ENCODE measurements at places on chromosomes 5 and 9.
A peak's percentile ranks its signal among the peaks of the same experiment; 100 is the strongest.

- DNase-seq = no peak
Measured at GRCh38 chr5:145236983-145237382, 598.2 kb downstream of the PRELID2 start.

- DNase-seq = no peak
Measured at GRCh38 chr9:104921067-104921741, 6.8 kb downstream of the ABCA1 start.

GRCh38 chr9:125887172-125887571, 140.0 kb downstream of the PBX3 start:
- DNase-seq = no peak

DNA sequence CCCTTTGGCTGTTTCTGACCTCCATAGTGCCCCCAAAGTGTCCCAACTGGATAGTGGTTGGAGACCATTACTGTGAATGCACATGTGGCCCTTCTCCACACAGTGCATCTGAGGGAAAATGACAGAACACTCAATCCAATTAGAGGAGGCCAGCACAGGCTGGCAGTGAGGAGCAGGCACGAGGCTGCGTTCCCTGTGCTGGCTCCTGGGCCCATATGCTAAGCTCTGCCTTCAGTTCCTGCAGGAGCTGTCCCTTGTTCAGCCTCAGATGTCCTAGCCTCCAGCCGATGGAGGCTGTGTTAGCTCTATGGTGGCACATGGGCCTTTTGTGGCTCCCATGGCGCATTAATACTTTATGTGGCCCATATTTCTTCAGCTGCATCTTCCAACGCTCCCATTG, 35.8 kb downstream of the ALG2 start:
- no peak for DNase-seq

DNA sequence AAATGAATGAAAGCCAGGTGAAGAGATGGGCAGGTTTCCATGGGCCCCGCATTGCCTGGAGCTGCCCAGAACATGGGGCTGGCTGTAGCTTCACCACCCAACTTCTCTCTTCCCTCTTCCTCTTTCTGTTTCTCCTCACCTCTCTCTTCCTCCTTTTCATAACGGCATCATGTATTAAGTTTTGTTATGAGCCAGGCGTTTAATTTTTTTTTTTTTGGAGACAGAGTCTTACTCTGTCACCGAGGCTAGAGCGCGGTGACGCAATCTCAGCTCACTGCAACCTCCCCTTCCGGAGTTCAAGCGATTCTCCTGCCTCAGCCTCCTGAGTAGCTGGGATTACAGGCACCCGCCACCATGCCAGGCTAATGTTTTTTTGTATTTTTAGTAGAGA, 13.0 kb upstream of the SPINK4 start:
- DNase-seq = no peak

GRCh38 chr5:131991593-131992324, 19.7 kb downstream of the ACSL6 start:
- DNase-seq = no peak

GRCh38 chr5:22911019-22911418, 57.9 kb upstream of the CDH12 start:
- no peak for DNase-seq

- no peak for DNase-seq
Measured at GRCh38 chr5:74337984-74338310, 302.6 kb downstream of the ENC1 start.

DNA sequence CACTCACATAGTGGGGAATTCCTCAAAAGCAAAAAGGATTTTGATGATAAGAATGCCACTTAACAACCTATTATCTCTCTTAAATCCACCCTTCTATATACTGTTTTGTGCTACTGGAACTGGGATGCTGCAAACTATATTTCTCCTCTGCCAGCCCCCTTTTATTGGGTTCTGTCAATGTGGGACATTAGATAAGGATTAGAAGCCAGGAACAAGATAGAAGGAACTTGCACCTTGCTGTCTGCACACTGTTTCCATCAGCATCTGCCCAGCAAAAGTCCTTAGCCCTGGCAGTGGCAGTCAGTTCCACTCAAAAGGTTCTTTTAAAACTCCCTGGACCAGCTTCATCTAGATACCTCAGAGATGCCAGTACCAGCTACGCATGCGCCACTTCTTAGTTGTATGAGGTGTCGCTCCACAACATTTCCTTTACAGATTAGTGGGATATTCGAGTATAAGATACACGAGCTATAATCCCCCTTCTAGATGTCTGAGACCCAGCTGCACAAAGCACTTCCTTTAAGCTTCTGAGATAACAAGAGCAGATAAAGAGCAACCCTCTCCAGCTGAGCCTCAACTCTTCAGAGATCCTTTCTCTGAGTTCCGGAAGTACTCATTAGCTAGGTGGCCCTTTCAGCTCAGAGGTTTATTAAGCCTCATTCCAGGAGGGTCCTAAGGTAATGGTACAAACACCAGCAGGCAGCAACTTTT, 45.3 kb downstream of the CERT1 start:
- DNase-seq = no peak

- no peak for DNase-seq
Measured at GRCh38 chr5:158970569-158971014, 129.1 kb downstream of the EBF1 start.

- DNase-seq = no peak
Measured at GRCh38 chr5:68872088-68872839, 221.6 kb upstream of the SLC30A5 start.

DNA sequence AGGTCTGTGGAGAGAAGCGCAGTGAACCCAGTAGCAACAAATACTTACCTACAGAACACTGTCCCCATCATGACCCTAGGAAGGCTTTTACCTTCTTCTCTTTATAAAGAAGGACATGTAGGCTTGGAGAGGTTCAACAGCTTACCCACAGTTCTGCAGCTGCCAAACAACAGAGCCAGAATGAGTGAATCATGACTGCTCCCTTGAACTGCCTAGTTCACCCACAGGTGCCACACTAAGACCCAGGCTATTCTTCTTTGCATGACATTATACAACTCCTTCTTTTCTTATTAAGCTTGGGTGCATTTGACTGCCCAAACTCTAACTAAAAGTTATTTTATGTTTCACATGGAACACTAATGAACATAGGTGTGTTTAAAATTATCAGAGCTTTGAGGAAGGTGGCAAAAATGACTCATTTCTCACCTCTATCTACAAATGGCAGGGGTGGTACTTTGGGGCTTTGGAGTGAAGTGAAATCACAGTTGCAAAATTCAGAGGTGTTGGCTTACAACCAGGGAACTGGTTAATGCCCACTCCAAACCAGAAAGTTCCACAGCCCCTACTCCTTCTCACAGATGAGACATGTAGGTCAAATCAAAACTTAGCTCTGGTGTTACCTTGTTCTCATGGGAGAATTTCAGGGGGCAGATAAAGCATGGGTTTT, 201.6 kb downstream of the SEMA6A start:
- DNase-seq = no peak

- DNase-seq = no peak
Measured at GRCh38 chr9:116152941-116153764, 438 bp upstream of the PAPPA start.

DNA sequence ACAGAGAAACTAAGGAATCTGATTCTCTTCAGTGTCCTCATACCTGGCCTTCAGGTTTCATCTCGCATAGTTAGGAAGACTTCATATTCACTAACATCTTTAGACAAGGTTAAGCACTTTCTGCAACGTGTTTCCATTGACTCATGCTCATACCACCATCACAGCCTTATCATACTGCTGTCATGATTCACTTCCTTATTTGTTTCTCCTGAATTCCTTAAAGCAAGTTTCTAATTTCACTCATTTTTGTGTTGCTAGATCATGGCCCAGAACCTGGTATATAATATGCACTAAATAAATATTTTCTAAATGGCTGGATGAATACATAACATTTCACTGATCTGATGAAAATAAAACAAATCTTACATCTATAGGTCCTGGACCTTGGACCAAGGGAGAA, 472.9 kb downstream of the PRELID2 start:
- DNase-seq = no peak

DNA sequence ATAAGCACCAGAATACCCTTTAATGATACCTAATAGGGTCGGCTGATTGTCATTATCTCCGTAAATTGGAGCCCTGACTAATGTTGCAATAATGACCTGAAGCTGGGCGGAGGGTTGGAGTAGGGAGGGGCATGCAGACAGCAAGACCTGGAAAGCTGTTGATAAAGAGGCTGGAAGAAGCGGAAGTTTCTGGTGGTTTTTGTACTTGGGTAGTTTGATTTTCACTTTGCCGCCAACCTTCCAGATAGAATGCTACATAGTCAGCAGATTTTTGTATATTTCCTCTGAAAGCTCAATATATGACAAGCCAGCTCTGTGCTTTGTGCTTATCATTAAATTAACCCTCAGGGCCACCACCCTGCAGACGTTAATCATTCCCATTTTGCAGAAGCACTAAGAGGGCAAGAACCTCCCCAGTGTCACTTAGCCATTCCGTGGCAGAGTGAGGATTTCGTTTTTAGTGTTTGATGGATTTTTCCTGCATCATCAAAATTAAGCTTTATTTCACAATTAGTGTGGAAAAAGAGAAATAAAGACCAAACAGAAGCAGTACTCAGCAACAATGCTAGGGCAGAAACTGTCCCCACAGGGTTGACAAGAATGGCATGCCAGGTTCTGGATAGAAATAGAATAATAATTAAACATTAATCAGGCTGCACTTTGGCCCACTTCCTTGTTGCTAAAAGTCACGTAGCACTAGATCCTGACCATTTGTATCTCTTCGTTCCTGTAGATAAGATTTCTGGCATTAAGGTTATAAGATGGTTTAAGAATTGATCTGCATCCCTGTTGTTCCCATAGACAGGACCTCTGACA, 34.7 kb downstream of the DIRAS2 start:
- no peak for DNase-seq

DNA sequence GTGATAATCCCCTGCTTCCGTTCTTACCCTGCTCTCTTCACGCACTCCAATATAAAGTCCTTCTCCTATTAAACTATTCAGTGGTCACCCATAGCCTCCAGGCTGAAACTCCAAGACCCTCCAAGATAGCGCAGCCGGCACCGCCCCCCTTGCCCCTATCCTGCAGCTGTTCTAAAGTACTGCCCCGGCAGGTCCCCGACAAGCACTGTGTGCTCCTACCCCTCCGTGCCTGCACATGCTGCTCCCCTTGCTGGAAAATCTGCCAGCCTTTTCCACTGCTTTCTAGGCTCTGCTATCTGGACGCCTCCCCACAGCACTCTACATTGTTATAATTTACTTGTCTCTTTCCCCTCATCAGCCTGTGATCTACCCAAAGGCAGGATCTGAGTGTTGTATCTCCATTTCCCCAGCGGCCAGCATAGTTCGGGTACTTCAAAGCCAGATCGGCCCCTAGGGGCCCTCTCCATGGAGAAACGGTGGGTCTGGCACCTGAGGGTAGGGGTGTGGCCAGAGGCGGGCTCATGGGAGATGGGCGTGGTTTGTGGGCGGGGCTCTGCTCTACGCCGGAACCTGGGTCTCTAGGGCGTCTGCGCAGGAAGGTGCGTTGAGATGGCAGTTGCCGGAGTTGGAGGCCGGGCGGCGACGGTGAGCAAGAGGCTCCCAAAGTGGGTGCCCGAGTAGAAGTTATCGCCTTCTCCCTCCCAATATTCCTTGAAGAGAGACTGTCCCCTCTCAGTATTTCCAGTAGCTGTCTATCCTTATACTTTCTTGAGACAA, 83.5 kb upstream of the RUSC2 start:
- DNase-seq = peak; percentile 39

DNA sequence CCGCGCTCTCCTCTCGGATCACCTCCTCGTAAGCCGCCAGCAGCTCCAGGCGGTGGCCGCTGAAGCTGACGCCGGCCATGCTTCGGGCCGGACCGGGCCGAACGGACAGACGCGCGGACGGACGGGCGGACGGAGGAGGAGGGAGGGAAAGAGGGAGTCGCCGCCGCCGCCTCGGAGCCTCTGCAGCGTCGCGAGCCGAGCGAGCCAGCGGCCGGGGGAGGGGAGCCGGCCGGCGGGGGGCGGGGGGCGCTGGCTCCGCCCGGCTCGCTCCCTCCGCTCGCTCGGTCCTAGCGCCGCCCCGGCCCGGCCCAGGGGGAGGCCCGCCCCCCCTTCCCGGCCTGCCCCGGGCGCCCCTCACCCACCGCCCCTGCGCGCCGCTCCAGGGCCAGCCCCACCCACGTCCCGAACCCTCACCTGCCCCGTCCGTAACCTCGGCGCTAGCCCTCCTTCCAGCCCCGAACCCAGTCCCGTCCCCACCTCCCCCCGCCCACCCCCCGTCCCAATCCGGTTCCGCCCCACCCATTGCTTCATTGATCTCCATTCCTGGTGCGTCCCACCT, at the start of gene DBN1:
Gene DBN1 (minus strand): TSS at position 192 of the 559 bp plus-strand sequence. CDS start 113 bp downstream, at position 79.
- DNase-seq = no peak

- DNase-seq = no peak
Measured at GRCh38 chr9:70060883-70061507, 17.3 kb downstream of the MAMDC2 start.

DNA sequence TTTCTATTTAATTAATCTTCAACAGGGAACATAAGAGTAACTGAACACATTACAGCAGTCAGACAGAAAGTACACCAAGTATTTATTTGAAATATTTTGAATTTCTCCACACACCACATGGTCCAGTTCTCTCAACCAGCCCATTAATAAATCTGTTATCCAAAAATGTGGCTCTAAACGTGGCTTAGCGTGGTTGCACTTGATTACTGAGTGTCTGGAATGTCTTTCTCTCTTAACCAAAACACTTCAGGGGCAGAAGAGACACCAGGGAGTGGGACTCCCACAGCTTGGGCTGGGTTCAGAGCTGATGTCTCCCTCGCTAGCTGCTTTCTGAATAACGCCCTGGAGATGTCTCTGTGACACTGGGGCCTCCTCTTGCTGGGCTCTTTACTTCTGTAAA, 52.6 kb upstream of the FANCC start:
- DNase-seq = no peak

- DNase-seq = no peak
Measured at GRCh38 chr5:132497488-132497997, 7.0 kb upstream of the IRF1 start.

GRCh38 chr5:174724484-174725260, at the start of gene MSX2:
MSX2 (plus strand) TSS chr5:174724582; CDS start chr5:174724660, 78 bp downstream.
- DNase-seq = peak; percentile 26

- no peak for DNase-seq
Measured at GRCh38 chr9:119898316-119898715, 529.1 kb upstream of the BRINP1 start.

DNA sequence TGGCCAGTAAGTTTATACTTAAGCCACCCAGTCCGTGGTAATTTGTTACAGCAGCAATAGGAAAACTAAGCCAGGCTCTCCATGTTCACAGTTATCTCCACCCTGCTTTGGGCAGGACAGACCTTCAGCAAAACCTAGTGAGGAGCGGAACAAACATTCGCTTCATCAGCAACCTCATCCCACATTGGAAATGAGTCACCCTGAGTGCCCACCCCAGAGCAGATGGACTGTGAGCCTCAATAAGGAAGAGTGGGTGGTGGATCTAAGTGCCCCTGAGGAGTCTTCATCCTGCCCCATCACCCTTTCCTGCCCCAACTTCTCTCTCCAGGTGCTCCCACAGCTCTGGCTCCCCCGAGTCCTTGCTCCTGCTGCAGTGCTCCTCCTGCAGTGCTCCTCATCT, 78.8 kb downstream of the FSTL4 start:
- DNase-seq = no peak

GRCh38 chr5:61496860-61497259, 164.8 kb downstream of the ZSWIM6 start:
- DNase-seq = no peak

- DNase-seq = peak; percentile 77
Measured at GRCh38 chr5:107476783-107477182, 194.0 kb downstream of the EFNA5 start.
